ENCODE measurements at places on chromosomes 13 and 19.

DNA sequence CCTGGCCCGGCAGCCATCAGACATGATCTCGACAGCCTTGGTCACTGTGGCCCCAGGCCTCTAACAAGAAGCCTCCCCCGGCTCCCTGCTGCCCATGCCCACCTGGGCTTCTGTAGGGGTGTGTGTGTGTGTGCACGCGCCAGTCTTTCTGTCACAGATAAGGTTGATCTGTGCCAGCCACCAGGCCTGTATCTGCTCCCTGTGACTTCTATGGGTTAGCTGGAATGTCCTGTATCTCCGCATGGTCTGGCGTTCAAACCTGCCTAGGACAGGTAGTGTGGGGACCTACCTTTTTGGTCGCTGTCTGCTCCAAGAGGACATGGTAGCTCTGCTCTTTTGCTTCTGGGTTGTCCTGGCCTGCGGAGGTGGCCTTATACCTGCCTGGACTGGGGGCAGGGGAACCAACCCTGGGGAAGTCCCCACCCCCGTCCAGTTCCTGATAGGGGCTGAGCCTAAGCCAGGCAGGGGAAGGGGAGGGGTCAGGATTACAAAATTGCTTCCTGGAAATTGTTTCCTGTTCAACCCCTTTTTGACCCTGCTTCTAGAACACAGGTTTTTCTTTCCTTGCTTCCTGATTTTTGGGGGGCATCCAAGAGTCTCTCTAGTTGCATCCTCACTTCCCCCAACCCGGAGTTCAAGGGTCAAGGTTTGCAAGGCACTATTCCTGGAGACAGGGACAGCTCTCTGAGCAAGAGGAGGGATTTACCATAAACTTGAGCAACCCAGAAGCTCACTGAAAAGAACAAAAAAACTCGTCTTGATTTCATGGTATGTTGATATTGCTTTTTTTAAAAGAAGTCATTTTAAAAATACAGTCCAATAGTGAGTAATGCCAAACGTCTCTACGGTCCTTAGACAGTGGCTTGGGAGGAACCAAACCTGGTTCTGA, at the start of gene LRG1:
Gene LRG1 (minus strand): TSS at position 344 of the 889 bp plus-strand sequence. CDS start 23 bp downstream, at position 321.
- no peak for DNase-seq

- no peak for DNase-seq
Observed at GRCh38 chr13:59621773-59622172, 542.0 kb downstream of the DIAPH3 start.

- DNase-seq: no peak
Observed at GRCh38 chr13:98981369-98982080, 3.7 kb upstream of the DOCK9 start.

- no peak for DNase-seq
Observed at GRCh38 chr19:38734426-38735256, 9.6 kb downstream of the CAPN12 start.

GRCh38 chr13:23651887-23652286, 81.7 kb downstream of the TNFRSF19 start:
- no peak for DNase-seq

GRCh38 chr13:37094840-37095239, 10.6 kb downstream of the CSNK1A1L start:
- no peak for DNase-seq

GRCh38 chr13:39144391-39144790, 106.1 kb downstream of the NHLRC3 start:
- no peak for DNase-seq
